ENCODE measurements at places on chromosomes 7 and 10.

DNA sequence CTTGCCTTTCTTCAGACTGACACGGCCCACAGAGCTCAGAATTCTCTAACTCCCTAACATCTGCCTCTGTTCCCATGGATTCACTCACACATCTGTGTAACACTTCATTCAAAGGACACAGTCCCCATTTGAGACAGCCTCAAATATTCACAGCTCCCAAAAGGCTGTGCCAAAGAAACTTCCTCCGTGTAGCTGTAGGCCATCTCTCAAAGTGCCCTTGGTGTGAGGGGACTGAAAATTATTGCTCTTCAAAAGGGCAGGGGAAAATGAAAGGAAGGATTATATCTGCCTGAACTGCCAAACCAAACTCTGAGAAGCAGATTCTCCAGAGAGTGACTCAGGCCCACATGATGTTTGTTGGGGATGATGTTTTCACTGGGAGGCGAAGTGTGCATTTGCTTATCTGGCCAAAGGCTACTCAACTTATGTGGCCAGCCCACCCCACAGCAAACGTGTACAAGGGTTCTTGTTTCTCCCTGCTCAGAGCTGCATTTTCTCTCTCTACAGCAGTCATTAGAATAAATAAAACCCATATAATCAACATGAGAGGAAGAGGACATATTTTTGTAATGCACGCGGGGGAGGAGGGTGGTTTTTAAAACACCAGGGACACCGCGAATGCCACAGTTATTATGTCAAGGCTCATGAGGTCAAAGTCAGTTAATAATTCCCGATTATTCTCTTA is 302.4 kb upstream of the NFE2L3 start:
- no peak overlapping the region for H3K4me3 ChIP-seq
- H3K36me3 ChIP-seq = peaks cover 4% of the 10 kb centered on the region
- DNase-seq = no peak
- peaks cover 56% of the 10 kb centered on the region for H3K27me3 ChIP-seq
- peaks cover 17% of the 10 kb centered on the region for H3K4me1 ChIP-seq

DNA sequence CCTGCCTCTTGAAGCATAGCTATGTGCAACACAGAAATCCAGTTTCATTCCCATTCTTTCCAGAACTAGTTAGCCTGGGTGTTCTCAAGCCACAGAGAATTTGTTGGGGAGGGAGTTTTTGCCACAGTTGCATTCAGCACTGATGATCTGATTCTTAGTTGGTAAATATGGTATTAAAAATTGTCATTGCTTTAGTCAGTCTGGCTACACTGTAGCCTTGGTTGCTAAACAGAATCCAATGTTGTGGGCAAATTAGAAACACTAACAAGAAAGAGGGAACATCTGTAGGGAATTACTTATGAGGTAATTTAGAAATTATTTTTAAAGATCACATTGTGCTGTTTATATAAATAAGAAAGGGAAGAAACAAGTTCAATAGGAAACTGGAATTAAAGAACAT is 57.0 kb upstream of the CC2D2B start:
- peaks cover 33% of the 10 kb centered on the region for H3K36me3 ChIP-seq
- H3K27ac ChIP-seq = no peak overlapping the region

- H3K27ac ChIP-seq = no peak overlapping the region
- H3K27me3 ChIP-seq = no peaks in the 10 kb centered on the region
- no peak for DNase-seq
- H3K4me1 ChIP-seq = no peaks in the 10 kb centered on the region
Observed at GRCh38 chr10:28906415-28906814, 229.1 kb downstream of the BAMBI start.

- peaks cover 3% of the 10 kb centered on the region for H3K27me3 ChIP-seq
- H3K4me3 ChIP-seq = no peak overlapping the region
- DNase-seq = no peak
- H3K4me1 ChIP-seq = no peaks in the 10 kb centered on the region
- H3K27ac ChIP-seq = no peak overlapping the region
Observed at GRCh38 chr10:61606959-61607907, 55.5 kb upstream of the CABCOCO1 start.

DNA sequence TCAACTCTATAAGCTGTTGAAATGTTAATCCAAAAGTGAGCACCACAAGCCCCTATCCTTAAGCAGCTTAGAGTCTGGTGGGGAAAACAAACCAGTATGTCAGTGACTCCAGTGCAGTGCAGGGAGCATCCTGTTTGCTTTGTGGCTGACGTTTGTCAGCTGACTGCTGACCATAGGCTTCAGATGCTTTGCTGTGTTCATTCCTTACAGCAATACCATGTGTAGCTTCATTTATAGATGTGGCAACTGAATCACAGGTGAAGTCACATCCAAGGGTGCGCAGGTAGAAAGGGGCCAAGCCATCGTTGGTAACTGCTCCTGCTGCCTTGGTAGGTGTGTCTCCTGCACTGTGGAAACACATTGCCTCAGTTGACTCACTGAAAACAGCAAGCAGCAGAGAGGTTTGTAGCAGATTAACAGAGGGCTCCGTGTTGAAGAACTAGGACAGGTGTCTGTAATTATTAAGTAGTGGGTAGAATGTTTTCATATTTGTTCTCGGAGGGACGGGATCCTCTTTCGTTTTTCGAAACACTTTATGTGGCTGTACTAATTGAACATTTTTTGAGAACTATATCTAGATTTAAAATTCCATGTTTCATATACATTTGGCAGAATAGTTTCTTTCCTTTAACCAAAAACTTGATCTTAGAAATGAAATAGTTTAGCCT is 2.0 kb downstream of the INSIG1 start:
- H3K36me3 ChIP-seq = peaks cover 60% of the 10 kb centered on the region
- H3K27ac ChIP-seq = peak overlapping the region; percentile 97
- peaks cover 52% of the 10 kb centered on the region for H3K4me1 ChIP-seq
- DNase-seq = peak; percentile 28

GRCh38 chr7:137094-137891 is 55.1 kb upstream of the FAM20C start:
- H3K4me3 ChIP-seq = no peak overlapping the region
- no peaks in the 10 kb centered on the region for H3K36me3 ChIP-seq
- no peak for DNase-seq
- H3K27ac ChIP-seq = no peak overlapping the region

DNA sequence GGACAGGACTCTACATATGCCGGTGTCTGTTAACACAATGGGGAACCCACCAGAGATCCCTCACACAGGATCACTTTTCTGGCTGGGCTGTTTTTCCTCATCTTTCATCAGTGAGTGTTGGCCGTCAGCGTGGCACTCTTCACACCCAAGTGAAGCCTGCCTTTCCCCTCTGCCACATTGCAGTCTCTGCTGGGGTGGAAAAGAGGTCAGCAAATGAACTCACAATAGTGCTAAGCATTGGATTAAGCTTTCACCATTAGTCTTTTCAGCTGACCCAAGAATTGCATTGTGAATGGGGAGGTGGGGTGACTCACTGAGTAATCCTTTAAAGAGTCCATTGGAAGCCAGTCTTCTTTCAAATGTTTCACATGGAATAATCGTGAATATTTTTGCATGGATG is 143.0 kb downstream of the KIAA1217 start:
- no peak overlapping the region for H3K27ac ChIP-seq
- no peaks in the 10 kb centered on the region for H3K4me1 ChIP-seq
- H3K4me3 ChIP-seq = no peak overlapping the region
- no peaks in the 10 kb centered on the region for H3K27me3 ChIP-seq
- no peak for DNase-seq

- H3K4me1 ChIP-seq = peaks cover 3% of the 10 kb centered on the region
- H3K27ac ChIP-seq = no peak overlapping the region
- H3K4me3 ChIP-seq = no peak overlapping the region
- no peaks in the 10 kb centered on the region for H3K36me3 ChIP-seq
Observed at GRCh38 chr7:106781007-106781406, 84.1 kb upstream of the PIK3CG start.

DNA sequence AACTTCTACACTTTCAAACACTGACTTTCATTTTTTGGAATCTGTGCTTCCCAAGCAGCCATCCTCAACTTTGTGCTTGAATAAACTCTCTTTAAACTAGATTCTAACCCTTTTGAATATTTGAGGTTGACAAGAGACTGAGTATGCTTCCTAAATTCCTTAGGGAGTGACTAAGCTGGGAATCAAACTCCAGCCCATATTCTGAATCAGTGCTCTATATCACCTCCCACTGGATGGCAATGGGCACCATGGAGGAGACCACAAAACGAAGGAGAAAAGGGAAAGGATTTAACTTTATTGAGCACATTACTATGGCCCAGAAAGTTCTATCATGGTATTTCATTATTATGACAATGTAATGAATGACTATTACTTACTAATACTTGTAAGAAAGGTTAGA is 17.2 kb upstream of the SLC26A4 start:
- H3K27ac ChIP-seq = no peak overlapping the region
- no peaks in the 10 kb centered on the region for H3K27me3 ChIP-seq
- peaks cover 10% of the 10 kb centered on the region for H3K36me3 ChIP-seq
- DNase-seq = no peak
- peaks cover 26% of the 10 kb centered on the region for H3K4me1 ChIP-seq

- peaks cover 39% of the 10 kb centered on the region for H3K4me1 ChIP-seq
- no peak overlapping the region for H3K27ac ChIP-seq
- H3K4me3 ChIP-seq = no peak overlapping the region
- no peaks in the 10 kb centered on the region for H3K36me3 ChIP-seq
- no peak for DNase-seq
Observed at GRCh38 chr7:151431281-151431767, 8.6 kb downstream of the CRYGN start.

DNA sequence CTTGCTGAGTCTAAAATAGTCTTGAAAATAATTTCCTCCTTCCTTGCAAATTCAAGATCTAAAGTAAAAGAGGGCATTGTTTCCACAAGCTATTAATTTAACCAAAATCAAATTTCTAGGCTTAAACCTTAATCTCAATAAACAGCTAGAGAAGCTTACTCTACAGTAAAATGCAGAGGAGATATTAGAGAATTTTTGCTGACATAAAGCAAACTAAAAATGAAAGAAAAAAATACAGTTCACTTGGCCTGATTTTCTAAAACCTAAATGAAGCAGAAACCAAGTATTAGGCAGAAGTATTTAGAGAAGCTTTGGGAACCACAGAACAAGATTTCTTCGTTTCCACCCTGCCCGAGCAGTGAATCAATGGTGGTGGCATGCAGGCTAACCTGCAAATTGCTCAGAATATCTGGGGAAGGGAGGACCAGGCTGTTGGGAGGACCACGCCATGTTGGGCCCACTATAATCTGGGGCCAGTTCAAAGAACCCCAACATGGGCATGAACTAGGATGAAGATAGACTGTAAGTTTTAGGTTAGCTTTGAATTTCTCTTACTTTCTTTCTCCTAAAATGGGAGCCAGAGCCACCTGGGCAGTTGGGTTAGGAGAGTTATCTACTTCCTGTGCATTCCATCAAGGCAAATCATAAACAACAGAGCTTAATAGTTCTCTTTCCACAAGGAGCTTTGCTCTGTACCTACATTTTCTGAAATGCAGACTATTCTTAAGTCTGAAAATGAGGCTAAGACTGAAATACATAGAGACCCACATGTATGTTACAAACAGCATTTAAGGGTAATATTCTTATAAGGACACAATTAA is 4.1 kb downstream of the LAMB1 start:
- DNase-seq = no peak
- peaks cover 8% of the 10 kb centered on the region for H3K4me1 ChIP-seq
- H3K36me3 ChIP-seq = no peaks in the 10 kb centered on the region
- no peak overlapping the region for H3K4me3 ChIP-seq
- no peak overlapping the region for H3K27ac ChIP-seq
- H3K27me3 ChIP-seq = peaks cover 65% of the 10 kb centered on the region

DNA sequence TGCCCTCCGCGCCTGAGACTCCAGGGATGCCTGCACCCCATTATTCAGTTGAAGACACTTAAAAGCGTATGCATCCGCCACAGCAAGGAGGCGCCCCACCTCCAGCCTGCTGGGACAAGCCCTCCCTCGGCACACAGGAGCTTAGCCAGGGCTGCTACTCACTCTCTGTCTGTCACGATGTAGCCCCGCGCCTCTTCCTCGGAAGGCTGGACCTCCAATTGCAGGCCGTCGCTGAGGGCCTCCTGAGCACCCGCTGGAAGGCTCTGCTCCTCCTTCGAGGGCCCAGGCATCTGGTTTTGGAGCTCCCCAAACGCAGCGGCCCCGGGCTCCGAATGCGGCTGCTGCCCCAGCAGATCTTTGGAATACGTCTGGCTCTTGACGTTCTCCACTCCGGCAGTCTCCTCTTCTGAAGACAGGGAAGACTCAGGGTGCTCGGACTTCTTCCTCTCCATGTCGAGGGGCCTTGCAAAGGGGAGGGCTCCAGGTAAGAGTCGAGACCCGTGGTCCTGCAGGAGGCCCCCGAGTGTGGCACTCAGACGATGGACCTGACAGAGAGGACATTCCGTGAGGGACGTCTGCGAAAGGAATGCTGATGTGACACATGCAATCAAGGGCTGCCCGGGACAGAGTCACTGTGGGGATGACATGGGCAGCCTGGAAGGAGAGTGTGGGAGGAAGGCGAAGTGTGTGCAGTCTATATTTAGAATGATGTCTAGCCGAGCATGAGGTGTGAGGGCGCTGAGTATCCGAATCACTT is 453.9 kb downstream of the PTPRN2 start:
- H3K27me3 ChIP-seq = no peaks in the 10 kb centered on the region
- no peaks in the 10 kb centered on the region for H3K4me1 ChIP-seq
- DNase-seq = no peak
- H3K4me3 ChIP-seq = no peak overlapping the region
- no peaks in the 10 kb centered on the region for H3K36me3 ChIP-seq

DNA sequence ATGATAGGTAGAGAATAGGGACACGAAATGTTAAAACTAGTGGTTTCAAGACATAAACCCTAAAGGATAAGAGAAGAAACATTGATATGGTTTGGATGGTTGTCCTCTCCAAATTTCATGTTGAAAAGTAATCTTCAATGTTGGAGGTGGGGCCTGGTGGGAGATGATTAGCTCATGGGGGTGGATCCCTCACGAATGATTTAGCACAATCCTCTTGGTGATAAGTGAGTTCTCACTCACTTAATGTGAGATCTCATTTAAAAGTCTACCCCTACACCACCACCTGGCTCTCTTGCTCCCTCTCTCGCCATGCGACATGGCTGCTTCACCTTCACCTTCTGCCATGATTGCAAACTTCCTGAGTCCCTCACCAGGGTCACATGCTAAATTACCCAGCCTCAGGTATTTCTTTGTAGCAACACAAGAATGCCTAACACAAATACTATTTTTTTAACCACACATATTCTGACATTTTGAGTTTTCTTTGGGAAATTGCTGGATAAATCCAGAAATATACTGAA is 242.4 kb upstream of the PHF14 start:
- no peak overlapping the region for H3K27ac ChIP-seq
- no peaks in the 10 kb centered on the region for H3K36me3 ChIP-seq
- no peak overlapping the region for H3K4me3 ChIP-seq
- no peaks in the 10 kb centered on the region for H3K27me3 ChIP-seq
- no peaks in the 10 kb centered on the region for H3K4me1 ChIP-seq

Data from T-helper 2 cell treated with Interferon-gamma antibody and Interleukin-4, amounts not matched to agents 5 μg/mL and 100 μg/mL, for 36 hours (primary cell).